ENCODE measurements at places on chromosomes 7 and 10.

DNA sequence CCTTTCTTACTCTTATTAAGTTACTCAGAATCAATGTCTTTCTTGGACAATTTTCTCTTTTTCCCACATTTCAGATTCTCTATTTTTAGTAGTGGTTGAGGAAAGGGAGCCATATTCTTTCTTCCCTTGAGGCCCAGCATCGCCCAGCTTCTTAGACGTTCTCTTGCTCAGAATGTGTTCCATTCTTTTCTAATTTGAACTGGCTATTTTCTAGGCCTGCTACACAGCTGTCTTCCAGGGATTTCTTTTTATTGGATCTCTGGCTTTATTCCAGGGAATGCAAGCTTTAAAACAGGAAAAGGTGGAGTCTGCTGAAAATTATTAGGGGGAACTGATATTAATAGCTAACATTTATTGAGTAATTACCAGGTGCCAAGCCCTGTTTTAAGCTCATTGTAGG, 58.3 kb downstream of the WIPF3 start:
- DNase-seq = no peak

- no peak for DNase-seq
These were observed 139.9 kb downstream of the SH3PXD2A start for GRCh38 chr10:103715430-103715829.

GRCh38 chr10:119784340-119785067, 58.7 kb downstream of the INPP5F start:
- DNase-seq = peak; percentile 69

GRCh38 chr10:126749015-126749655, 78.6 kb upstream of the C10orf90 start:
- peak; percentile 82 for DNase-seq

GRCh38 chr7:140229101-140229525, 52.3 kb upstream of the KDM7A start:
- DNase-seq = no peak

DNA sequence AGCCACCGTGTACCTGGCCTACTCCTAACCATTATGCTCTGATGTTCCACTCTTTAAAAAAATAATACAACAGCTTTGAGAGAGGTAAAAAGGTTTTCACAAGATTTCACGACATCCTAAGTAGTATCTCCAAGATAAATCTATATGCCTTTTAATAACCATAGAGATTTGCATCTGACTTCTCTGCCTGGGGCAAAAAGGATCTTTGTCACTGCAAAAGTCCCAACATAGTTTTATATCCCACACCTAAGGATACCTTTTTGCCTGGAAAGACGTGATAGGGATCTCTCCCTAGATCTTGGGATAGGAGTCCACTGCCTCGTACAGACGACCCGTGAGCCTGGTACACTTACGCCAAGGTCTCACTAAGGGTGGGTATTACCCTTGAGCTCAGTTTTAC, 31.4 kb upstream of the SVIL start:
- DNase-seq = no peak

DNA sequence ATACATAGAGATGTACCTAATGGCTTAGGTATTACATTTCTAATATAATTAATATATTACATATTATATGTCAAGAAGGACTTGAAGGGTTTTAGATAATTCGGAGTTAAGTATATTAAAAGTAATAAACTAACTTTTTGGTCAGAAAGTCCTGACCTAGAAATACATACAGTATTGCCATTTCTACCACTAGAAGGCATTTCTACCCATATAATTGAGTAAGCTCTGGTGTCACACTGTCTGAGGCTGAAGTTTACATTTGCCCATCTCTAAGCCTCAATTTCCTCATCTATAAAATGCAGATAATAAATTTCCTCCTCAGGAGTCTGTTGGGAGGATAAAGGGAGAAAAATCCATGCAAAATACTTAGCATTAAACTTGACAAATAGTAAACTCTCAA, 7.1 kb downstream of the FKBP14 start:
- peak; percentile 39 for DNase-seq

DNA sequence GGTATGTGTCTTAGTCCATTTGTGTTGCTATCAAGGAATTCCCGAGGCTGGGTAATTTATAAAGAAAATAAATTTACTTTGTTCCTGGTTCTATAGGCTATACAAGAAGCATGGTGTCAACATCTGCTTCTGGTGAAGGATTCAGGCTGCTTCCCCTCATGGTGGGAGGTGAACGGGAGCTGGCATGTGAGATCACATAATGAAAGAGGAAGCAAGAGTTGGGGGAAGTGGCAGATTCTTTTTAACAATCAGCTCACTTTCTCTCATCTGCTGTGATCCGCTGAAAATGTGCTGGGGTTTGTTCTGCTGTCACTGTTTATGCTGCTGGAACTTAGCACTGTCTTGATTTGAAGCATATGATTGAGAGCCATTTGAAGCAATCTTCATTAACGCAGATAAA, 730.0 kb upstream of the SORCS1 start:
- no peak for DNase-seq

DNA sequence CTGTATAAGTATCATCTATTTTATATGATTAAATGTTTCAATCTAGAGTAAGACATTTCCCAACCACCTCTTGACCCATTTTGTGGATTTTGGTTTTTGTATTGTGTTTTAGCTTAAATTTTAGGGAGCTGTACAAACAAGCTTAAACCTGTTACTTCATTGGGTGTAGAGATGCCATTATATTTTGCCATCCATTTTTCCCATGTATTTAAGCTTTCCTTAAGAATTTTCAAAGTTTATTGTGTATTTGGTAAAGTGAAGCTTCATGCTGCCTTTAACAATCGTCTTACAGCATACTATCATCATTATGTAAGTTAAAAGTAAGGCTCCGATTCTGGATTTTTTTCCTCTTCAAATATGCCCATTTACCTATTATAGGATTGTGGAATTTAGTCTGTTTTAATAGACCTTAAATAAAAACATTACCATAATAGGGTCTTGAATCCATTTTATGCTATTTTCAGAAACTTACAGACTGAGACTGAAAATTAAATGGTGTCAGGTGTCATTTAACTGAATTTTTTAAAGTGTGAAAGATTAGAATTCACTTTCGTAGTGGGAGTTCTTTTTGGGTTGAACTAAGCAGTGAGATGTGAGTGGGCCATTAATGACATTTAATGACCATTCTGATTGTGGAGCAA, 2.2 kb downstream of the KMT2E start:
- DNase-seq = no peak

- no peak for DNase-seq
These were observed 97.7 kb downstream of the NRCAM start for GRCh38 chr7:108358553-108358952.

GRCh38 chr7:41974870-41975557, 262.0 kb downstream of the GLI3 start:
- DNase-seq = no peak

- DNase-seq = peak; percentile 40
These were observed 76.2 kb upstream of the MYL10 start for GRCh38 chr7:101705331-101705730.

- no peak for DNase-seq
These were observed 32.9 kb downstream of the PHTF2 start for GRCh38 chr7:77831481-77831880.

GRCh38 chr10:103576862-103577261, 83.4 kb downstream of the NEURL1 start:
- DNase-seq = no peak

GRCh38 chr7:142556740-142557139, 192.5 kb upstream of the PRSS1 start:
- peak; percentile 71 for DNase-seq

DNA sequence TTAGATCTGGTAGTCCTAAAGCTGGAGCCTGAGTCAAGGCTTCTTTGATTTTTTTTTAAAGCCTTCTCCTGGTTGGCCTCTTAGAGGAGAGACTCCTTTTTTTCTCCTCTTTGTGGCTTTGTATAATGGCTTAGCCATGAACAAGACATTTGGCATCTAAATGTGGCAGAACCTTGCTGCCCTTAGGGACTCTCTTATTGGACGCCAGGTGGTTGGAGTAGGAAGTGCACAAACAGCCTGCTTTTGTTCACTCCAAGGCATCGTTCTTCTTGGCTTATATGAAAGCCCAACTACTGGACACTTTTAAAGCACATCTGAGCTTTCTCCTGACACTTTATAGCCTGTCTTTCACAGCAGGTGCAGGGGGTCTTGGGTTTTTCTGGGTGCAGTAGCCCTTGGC, 25.0 kb downstream of the ZPBP start:
- DNase-seq = peak; percentile 67

DNA sequence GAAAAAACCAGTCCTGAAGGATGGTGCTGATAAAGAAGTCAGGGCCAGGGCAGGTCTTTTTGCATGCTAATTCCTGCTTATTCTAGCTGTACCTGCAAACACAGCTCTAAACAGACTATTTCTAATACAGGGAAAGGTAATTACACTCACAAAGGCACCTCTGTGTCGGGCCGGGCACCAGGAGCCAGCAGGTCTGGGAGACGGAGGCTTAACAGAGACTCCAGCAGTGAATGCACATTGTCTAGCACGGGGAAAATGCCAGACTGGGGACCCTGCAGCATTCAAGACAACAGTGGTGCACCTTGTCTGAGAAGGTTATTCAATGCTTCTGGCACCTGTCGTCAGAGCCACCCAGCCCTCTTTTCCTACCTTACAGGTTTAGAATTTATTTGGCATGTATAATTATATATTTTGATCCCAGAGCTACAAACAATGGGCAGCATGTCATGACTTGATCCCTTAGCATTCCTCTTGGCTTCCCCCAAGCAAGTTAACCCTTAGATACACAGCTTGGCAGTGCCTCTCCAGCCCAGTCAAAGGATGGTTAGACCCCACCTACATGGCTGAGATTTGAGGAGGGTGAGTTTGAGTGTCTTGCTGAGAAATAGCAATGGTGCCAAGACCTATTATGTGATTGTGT, 185.2 kb downstream of the SLC25A13 start:
- no peak for DNase-seq

DNA sequence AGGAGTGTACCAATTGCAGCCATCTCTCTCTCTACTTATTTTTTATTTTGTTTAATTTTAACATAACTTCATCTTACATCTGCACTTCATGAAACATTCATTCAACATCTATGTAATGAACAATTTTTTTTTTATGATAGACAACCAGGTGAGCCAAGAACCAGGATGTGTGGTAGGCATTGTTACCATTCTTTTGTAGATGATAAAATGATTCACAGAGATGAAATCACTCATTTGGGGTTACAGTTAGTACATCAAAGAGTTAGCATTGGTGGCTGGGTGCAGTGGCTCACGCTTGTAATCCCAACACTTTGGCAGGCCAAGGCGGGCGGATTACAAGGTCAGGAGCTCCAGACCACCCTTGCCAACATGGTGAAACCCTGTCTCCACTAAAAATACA, 127.8 kb downstream of the HDAC9 start:
- no peak for DNase-seq

GRCh38 chr10:114611617-114612016, 46.5 kb downstream of the ABLIM1 start:
- DNase-seq = no peak

DNA sequence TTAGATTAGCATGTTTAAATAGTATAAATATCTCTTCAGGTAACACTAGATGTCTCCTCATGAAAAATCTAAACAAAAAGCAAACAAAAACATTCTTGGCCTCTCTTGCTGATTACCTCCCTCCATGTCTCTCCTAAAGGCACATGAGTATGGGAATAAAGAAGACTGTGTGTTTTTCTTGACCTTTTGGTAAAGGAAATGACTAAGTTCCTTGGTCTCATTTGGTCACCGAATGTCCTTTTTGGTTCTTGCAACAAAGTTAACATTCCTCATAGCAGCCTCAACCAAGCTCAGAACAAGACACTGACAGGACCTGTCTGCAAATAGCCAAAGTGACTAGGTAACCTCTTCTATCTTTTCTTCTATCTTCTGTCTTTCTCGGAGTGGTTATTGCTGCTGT, 35.5 kb downstream of the POM121L12 start:
- no peak for DNase-seq

- DNase-seq = no peak
These were observed 22.3 kb upstream of the FAM133B start for GRCh38 chr7:92612501-92612900.

GRCh38 chr10:35339942-35340341, 3.6 kb downstream of the CCNY start:
- no peak for DNase-seq

DNA sequence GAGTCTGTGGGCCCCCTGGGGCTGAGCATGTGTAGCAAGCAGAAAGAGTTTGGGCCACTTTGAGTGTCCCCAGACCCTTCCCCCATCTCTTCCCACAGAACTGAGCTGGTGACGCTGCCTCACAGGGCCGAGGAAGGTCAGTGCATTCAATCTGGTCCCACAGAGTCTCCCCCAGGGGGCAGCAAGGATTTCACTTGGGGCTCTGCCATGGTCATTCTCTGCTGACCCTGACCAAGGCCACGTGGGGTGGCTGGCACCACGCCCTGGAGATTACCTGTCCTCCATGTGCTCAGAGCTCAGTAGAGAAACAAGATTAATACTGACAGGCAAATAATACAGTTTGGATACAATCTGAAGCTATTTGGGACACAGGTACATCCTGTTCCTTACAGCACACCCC, 30.2 kb downstream of the ADRA2A start:
- DNase-seq = no peak

GRCh38 chr10:86961481-86962091, 3.2 kb downstream of the SNCG start:
- no peak for DNase-seq

DNA sequence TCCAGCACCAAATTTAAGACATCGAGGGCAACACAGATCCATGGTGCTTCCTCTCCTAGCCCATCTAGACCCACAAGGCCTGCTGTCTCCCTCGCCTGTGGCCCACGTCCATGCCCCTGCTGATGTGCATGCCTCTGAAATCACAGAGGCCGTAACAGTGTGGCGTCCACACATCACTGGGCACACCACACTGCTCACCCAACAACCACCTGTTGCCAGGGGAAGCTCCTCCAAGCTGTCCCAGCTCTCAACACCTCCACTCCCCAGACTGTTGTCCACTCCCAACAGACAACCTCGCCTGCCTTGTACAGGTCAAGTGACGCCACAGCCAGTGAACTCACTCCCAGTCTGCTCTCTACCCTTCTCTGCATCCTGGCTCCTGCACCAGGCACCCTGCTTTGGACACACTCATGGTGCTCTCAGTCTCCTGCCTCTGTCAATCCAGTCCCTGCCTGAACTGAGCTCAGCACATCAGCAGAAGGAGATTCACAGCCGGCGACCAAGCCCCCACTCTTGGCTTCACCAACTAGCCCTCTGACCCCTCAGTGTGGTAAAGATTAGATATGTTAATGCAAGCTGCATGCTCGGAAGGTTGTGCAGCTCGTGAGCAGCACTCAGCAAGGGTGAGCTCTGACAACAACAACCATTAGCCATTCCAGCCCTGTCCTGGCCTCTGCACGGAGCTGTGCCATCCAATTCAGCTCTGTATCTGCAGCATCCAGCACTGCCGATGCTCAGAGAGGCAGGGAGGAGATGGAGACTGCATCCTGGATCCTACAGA, 197.0 kb downstream of the TNS3 start:
- DNase-seq = no peak

- peak; percentile 93 for DNase-seq
These were observed 95.4 kb downstream of the FAM53B start for GRCh38 chr10:124648738-124649137.
